ENCODE measurements at places on chromosomes 3 and 15.

DNA sequence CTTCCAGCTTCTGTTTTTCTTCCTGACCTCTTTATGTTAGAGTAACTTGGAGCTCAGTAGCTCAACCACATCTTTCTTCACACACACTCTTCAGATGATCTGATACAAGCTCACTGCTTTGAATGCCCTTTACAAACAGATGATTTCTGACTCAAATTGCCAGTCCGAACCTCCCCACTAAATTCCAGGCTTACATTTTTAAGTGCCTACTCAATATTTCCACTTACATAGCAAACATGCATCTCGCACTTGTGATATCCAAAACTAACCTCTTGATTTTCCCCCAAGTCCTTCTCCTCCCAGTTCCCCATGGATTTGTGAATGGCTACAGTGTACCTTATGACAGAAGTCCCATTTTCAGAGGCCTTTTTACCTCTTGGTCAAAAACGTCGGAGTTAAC, 139.1 kb downstream of the GBE1 start:
- no peak for DNase-seq

DNA sequence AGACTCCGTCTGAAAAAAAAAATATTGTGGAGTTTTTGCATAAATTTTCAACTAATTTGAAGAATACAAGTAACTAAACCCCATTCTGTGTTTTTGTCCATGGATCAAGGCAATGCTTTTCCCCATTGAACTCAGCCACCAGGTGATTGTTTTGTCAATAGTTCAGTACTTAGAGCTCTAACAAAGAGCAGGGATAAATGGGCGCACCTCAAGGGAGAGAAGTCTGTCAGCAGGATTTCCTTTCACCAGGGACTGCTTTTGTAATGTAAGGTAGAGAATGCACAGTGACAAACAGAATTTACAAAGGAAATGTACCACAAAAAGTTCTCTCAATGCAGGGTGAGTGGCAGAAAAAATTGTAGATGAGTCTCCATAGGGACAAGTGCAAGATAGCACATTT, 10.8 kb upstream of the ATP13A5 start:
- DNase-seq = no peak

DNA sequence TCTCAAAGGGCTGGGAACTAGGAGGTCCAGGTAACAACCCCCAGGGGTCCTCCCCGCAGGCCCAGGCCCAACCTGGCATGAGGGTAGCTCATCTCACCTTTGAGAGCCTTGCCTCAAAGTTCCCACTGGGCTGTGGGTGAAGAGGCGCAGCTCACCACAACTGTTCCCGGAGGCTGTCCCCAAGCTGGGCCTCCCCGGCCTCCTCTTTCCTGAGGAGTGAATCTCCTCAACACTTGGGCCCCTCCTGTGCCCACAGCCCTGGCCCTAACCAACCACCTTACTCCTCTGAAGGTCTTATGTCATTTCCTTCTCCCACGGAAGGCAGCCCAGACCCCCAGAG, 27.5 kb upstream of the CORO2B start:
- no peak for DNase-seq

GRCh38 chr3:182902236-182902635, 78.1 kb downstream of the DCUN1D1 start:
- DNase-seq = no peak

GRCh38 chr3:113079218-113079961, 88.6 kb downstream of the GTPBP8 start:
- DNase-seq = no peak

GRCh38 chr15:42111924-42112323, 17.6 kb upstream of the PLA2G4D start:
- DNase-seq = no peak

DNA sequence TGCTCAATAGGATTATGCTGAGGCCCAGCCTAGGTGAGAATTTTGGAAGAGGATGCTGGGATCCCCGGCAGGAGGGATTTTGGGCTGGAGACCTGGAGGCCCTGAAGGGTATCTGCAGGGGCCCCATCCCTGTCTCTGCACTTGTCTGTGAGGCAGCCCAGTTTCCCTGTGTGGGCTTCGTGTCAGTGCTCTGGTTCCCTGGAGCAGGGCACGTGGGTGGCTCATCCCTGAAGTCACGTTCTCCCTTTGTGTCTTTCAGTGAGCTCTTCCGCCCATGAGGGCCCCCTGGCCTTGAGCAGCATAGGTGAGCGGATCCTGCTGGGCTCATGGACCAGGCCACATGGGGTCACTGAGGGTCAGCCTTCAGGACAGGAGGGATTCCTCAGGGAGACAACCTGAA, 217.9 kb downstream of the SNRPN start:
- no peak for DNase-seq

GRCh38 chr3:10356461-10356981, 35.6 kb upstream of the SEC13 start:
- no peak for DNase-seq

DNA sequence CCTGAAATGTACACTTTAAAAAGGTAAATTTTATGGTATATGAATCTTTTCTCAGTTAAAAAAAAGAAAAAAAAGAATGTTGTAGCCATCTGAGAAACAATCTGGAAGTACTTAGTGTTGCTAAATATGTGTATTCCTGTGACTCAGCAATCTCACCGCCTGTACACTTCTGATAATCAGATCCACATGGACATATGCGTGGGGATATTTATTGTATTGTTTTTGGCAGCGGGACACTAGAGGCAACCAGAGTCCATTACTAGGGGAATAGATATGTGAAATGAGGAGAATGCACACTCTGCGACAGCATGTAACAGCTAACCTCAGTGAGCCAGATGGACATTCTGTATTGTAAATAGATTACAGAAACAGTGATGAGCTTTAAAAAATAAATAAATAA, 65.4 kb downstream of the AQP9 start:
- no peak for DNase-seq

GRCh38 chr3:14863333-14864100, 44.8 kb downstream of the FGD5 start:
- DNase-seq = no peak

DNA sequence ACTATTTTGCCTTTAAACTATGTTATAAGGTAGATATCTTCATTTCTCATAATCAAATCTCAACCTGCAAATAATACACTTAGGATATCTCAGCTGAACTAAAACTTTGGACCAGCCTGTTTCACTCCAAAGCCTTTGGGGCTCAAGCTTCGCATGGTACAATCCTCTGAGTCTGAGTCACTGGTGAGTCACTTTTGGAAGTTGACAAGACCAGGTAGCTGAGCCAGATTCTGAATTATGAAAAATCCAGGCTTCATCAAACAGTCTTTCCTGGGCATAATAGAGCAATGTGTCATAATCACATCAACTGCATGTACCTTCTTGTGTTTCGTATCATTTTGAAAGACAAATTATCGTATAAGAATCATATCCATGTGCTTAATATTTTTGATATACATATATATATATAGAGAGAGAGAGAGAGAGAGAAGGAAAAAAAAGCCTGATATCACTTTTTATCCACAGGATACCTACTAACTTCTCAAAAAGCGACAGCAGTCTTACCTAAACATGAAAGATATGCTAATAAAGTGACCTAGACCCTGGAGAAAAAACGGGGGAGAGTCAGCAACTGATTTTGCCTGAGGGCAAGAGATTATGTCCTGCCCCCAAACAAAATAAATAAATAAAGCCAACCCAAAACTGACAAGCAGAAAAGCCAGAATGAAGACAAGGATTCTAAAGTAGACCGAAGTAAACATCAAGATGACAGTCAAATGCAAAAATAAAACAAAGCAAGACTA, 263.9 kb upstream of the TGFBR2 start:
- no peak for DNase-seq

GRCh38 chr3:152899306-152899705, 64.4 kb downstream of the P2RY1 start:
- DNase-seq = no peak

GRCh38 chr3:121621491-121621890, 28.3 kb downstream of the FBXO40 start:
- no peak for DNase-seq

DNA sequence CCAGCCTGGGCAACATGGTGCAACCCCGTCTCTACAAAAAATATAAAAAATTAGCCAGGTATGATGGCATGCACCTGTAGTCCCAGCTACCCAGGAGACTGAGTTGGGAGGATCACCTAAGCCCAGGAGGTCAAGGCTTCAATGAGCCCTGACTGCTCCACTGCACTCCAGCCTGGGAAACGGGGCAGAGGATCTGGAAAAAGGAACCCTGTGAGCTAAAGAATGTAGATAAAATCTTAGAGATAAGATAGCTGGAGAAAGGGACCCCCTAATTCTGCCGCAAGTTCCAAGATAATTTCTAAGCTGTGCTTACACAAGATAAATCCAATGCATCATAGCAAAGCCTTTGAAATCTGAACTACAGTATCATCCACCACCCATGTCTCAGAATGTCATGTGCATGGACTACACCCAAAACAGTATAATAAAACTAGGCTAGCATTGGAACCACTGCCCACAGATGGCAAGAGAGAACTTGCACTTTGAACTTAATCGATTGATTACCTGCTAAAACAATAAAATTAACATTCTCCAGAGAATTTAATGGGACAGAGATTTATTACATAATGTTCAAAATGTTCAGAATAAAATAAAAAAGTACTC, 99.9 kb downstream of the TRIM42 start:
- no peak for DNase-seq

GRCh38 chr3:10339376-10339955, 18.6 kb upstream of the SEC13 start:
- DNase-seq = no peak

DNA sequence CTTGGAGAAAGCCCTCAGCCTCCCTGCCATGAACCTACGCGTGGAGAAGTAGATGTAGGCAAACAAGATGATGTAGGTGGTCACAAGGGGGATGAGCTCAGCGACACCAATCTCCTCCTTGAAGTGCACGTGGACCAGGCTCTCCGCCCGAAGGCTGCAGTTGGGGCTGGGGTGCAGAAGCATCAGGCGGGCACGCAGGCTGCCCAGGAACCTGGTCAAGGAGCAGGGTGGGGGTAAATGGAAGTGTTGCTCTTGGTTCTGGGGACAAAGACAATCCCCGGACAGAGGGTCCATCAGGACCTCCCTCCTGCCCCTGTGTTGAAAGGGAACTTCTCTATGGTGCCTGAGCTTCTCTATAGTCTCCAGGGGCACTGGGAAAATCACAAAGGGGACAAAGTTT, 45.1 kb downstream of the PTPN23 start:
- DNase-seq = no peak

GRCh38 chr3:128551451-128551850, 58.5 kb upstream of the GATA2 start:
- no peak for DNase-seq

DNA sequence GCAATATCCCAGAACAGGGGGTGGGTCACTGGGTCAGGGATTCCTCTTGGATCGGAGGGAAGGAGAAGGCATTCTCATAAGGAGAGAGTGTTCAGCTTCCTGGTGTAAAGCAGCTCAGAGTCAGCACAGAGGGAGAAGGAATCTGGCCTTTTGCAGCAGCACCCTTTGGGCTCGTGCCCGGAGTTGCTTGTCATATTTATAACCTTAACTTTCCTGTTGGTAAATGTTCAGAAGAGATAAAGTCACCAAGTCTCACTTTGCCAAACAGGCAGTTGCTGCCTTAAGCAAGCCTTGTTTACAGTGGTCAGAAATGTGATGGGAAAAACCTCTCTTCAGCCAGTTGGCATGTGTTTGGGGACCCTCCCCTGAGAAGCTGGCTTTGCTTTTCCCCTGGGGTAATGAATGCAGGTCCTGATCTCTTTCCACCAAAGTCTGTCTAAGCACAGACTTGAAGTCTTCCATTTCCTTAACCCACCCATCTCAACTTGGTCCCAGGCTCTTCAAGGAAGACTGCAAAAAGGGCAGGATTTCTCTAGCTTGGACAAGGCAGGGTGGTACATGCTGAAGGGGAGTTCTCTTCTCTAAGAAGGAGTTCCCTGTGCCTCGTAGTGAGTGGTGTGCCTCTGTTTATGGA, 206.9 kb upstream of the BHLHE40 start:
- no peak for DNase-seq

All from WERI-Rb-1 (cell line).